ENCODE measurements at places on chromosomes 4 and X.

- DNase-seq, result no peak
Observed at GRCh38 chrX:73390628-73391567, 56.0 kb upstream of the CDX4 start.

DNA sequence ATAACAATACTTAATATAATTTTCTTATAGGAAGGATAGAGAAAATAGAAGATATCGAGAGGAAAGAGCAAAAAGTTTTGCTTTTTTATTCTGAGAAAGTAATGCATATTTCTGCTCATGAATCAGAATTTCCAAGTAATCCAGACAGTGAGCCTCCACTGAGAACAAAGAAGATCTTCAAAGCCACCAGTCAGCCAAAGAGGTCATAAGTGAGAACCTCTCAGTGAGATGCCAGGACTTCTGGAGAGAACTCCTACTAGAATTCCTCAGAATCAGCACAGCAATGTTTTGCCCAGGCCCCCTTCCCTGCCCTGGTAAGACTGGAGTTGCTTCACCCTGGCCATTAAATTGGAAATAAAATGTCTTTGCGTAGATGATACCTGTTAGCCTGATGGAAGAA, 254.4 kb upstream of the FAT4 start:
- DNase-seq, result no peak

GRCh38 chr4:112288455-112288854, 2.8 kb upstream of the TIFA start:
- peak; percentile 37 for DNase-seq

DNA sequence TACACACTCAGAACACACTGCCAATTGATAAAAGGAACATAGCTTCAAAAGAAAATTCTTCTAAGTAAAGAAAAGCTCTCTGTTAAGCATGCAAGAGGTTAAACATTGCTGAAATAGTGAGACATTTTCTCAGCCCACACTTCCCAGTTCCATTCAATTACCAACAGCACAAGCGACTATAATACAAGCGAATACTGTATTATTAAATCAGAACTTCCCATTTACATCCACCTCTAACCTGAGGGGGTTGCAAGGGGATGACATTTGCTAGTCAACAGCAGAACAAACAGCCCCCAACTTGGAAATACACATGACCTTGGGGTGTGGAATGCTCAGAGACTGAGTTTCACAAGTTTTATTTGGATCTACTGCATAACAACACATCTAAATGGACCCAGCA, 1.1 kb downstream of the FSTL5 start:
- no peak for DNase-seq

GRCh38 chrX:153061732-153062131, 5.5 kb downstream of the PNMA3 start:
- DNase-seq, result peak; percentile 12

GRCh38 chr4:41346306-41347061, 89.8 kb downstream of the UCHL1 start:
- no peak for DNase-seq

- DNase-seq, result no peak
Observed at GRCh38 chr4:26076896-26077295, 162.9 kb downstream of the SMIM20 start.

- no peak for DNase-seq
Observed at GRCh38 chr4:16505267-16505666, 279.0 kb upstream of the TAPT1 start.

DNA sequence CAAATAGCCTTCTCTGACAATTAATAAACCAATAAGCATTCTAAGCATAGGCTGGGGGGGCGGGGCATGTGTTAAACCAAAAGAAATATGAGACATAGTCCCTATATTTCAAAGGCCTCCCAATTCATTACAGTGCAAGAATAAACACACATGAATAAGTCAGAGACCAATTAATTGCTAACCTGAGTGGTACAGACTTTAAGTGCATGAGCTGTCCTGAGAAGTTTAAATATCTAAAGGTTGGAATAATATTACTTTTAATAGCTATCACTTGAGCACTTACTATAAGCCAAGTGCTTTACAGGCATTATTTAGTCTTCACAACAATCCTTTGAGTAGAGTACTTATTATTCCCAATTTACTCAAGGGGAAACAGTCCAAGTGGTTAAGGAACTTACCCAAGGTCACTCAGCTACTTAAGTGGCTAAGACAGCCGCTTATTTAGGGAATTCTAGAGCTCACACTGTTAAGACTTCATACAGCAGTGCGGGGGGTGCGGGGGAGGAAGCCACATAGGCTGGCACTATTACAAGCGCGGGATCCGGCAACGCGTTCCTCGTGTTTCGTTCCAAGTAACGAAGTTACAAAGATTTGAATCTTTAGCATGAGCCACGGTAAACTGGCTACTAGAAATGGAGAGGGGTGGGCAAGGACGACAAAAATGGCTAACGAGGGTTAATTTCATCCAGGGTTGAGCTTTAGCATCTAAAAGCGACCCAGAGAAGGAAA, 1.4 kb downstream of the THOC2 start:
- DNase-seq, result peak; percentile 56
